Activated CD4-positive, alpha-beta T cell treated with anti-CD3 and anti-CD28 coated beads for 36 hours (primary cell): ENCODE measurements at places on chromosomes 1 and 21. TPM values are rescaled to one million over a fixed set of nuclear protein-coding genes. Genes with fewer than 3 reads are reported as not detected.

DNA sequence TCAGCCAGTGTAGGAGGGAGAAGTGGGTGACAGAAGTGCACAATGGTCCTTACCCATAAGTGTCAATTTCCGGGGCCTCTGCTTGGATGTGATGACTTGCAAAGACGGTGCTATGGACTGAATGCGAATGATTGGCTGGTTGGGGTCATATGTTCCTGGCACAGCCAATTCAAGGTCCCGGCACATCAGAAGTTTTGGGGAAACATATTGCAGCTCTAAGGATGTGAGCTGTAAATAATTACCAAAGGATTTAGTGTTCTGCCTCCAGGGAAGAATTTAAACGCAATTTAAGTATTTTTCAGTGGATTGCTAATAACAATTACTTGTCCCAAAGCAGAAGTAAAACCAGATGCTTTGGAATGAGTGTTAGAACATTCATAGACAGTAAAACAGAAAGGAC, 26.9 kb upstream of the EXOSC10 start:
- peaks cover 38% of the 10 kb centered on the region for H3K36me3 ChIP-seq
- H3K4me3 ChIP-seq = no peak overlapping the region
- no peak for DNase-seq

DENND2D gene
- total RNA-seq = 190 TPM

ZYG11B gene
- 14.3 TPM for total RNA-seq

MAP10 gene
- 1.5 TPM for total RNA-seq

LCE2A gene
- total RNA-seq = not detected

DNA sequence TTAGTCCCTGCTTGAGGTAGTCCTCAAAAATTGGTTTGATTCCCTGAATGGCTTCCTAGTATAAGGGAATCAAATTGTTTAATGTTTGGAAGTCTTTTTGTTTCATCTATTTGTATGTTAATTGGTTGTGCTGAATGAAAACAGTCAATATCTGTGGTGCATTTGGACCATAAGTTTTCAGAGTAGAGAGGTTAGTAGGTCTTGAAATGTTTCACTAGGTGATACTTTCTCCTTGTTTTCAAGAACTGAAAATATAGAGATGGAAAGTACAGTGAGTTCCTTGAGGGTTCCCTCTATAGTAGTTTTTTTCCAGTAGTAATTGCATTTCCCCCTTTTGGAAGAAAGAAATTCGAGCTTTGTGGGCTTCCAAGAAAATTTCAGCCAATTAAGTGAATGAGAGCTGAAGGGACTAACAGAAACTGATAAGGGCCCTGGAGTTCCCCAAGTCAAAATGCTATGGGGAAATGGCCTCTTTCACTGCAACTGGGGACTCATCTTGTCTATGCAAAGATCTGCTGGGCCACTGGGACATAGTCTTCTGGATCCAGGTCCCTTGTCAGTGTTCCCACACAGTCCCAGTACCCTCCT, 18.6 kb upstream of the CEP350 start:
- no peak for DNase-seq
- H3K27me3 ChIP-seq = peaks cover 2% of the 10 kb centered on the region
- no peak overlapping the region for H3K4me3 ChIP-seq
- no peaks in the 10 kb centered on the region for H3K4me1 ChIP-seq

- no peak for DNase-seq
- no peaks in the 10 kb centered on the region for H3K4me1 ChIP-seq
- no peaks in the 10 kb centered on the region for H3K36me3 ChIP-seq
- H3K4me3 ChIP-seq = no peak overlapping the region
Measured at GRCh38 chr21:16792101-16792500, 720.7 kb upstream of the CXADR start.

RHEX gene
- not detected for total RNA-seq

GRCh38 chr1:2237773-2238172, 9.7 kb downstream of the SKI start:
- peak overlapping the region; percentile 82 for H3K27ac ChIP-seq
- peaks cover 87% of the 10 kb centered on the region for H3K4me1 ChIP-seq
- peak; percentile 36 for DNase-seq
- H3K36me3 ChIP-seq = peaks cover 24% of the 10 kb centered on the region
- H3K4me3 ChIP-seq = peak overlapping the region; percentile 39

C8B gene
- not detected for total RNA-seq

CLCA1 gene
- total RNA-seq = not detected

GRCh38 chr1:3492545-3493246, 38.2 kb downstream of the ARHGEF16 start:
- no peak overlapping the region for H3K4me3 ChIP-seq
- no peak for DNase-seq
- peaks cover 3% of the 10 kb centered on the region for H3K4me1 ChIP-seq
- H3K27ac ChIP-seq = no peak overlapping the region

LYSMD1 gene
- 5.1 TPM for total RNA-seq

TSNAX gene
- total RNA-seq = 46.7 TPM

DNA sequence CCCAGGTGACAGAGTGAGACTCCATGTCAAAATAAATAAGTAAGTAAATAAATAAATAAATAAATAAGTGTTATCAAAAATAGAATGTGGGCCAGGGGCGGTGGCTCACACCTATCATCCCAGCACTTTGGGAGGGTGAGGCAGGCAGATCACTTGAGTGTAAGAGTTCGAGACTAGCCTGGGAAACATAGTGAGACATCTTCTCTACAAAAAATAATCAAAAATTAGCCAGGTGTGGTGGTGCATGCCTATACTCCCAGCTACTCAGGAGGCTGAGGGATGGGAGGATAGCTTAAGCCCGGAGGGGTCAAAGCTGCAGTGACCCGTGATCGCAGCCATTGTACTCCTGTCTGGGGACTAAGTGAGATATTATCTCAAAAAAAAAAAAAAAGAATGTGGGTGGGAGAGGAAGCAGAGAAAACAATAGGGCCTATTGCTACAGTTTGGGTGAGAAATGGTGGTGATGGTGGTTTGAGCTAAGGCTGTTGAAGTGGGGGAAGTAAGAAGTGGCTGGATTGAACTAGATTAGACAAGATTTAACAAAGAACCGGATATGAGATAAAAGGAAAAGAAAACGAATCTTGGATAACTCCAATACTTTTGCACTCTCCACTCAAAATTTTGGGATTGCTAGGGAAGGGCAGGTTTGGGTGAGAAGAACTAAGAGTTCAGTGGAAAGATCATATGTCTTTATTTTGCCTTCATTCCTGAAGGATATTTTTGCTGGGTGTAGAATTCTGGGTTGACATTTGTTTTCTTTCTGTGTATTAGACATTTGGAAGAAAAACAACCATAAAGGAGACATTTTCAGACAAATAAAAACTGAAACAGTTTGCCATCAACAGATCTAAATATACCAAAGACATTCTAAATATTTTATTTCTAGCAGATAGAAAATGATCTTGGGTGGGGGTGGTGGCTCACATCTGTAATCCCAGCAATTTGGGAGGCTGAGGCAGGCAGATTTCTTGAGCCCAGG, 57.1 kb upstream of the SPOCD1 start:
- H3K27me3 ChIP-seq = no peaks in the 10 kb centered on the region
- peak overlapping the region; percentile 48 for H3K27ac ChIP-seq
- no peak overlapping the region for H3K4me3 ChIP-seq
- no peak for DNase-seq
- H3K4me1 ChIP-seq = peaks cover 22% of the 10 kb centered on the region

DNA sequence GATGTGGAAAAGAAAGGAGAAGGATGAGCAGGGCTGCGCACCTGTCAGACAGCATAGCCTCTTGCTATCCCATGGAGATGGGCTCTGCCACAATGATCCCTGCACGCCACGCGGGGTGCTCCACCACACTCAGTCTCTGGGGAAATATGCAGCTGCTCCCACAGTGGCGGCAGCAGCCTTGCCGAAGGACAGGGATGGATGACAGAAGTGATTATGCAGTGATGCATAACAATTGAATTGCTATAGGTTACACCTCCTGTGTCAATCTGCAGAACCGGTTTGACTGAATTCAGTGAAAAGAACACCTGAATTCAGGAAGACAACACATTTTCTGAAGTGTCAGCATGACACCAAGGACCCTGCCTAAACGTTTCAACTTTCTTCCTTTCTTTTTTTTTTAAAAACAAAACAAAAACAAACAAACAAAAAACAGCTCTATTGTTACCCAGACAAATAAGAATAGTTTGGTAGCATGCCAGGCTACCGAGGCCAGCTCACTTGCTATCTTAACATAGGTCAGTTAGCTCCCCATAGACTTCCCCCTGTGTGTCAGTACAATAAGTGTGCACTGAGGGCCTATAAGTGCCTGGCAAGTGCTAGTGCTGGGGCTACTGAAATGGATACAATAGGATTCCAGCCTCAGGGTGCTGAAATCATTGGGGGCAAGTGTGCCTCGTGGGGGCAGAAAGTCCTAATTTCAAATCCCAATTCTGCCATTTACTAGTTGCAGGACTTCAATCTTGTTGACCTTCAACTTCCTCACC, 127.6 kb upstream of the LMO4 start:
- H3K27me3 ChIP-seq = peaks cover 39% of the 10 kb centered on the region
- no peak overlapping the region for H3K4me3 ChIP-seq
- H3K27ac ChIP-seq = no peak overlapping the region
- no peak for DNase-seq
- H3K4me1 ChIP-seq = peaks cover 7% of the 10 kb centered on the region

LRRC7 gene
- not detected for total RNA-seq

DNA sequence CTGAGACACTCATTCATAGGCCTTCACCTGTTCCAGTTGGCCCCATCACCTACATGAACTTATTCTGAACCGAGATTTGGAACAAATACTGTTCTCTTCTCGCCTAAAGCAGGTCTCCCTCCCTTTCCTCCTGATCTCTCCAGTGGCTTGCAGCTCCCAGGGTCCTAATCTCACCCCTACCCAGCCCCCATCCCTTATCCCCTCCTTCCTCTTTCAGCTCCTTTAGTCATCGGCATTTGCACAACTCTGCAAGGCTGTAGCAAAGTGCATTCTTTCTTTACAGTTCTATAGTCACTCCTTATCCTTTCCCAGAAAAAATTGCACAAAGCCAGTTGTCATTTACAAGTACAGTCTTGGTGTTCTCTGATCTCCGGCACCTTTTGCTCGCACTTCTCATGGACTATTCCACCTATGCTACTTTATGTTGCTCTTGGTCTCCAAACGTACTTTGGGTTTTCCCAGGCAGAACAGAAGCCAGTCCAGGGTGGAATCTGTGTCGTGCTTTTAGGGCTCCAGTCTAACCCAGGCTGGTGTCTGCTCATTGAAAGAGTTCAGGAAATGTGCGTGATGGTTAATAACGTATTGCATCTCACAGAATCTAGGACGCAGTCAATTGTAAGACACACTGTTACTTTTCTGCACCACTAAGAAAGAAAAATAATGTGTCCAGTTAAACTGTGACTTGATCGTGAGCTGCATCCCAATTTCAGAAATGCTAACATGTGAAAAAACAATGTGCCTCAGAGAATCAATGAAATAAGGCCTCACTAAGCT, 965 bp downstream of the ABCA4 start:
- H3K27ac ChIP-seq = no peak overlapping the region
- no peaks in the 10 kb centered on the region for H3K4me1 ChIP-seq
- no peaks in the 10 kb centered on the region for H3K27me3 ChIP-seq
- H3K4me3 ChIP-seq = no peak overlapping the region

LCE1D gene
- total RNA-seq = not detected

GRCh38 chr1:81664341-81664740, 136.4 kb upstream of the ADGRL2 start:
- no peaks in the 10 kb centered on the region for H3K36me3 ChIP-seq
- H3K4me1 ChIP-seq = no peaks in the 10 kb centered on the region
- no peak for DNase-seq
- H3K4me3 ChIP-seq = no peak overlapping the region

GRCh38 chr1:8966606-8967005, 20.9 kb downstream of the CA6 start:
- H3K4me3 ChIP-seq = no peak overlapping the region
- no peaks in the 10 kb centered on the region for H3K36me3 ChIP-seq
- H3K27ac ChIP-seq = no peak overlapping the region
- no peaks in the 10 kb centered on the region for H3K27me3 ChIP-seq

GRCh38 chr1:111989531-111990025, at the start of gene KCND3:
KCND3 (minus strand) TSS chr1:111989668.
- DNase-seq = peak; percentile 52
- H3K4me3 ChIP-seq = peak within 1 kb of the TSS; percentile 49
- peaks cover 11% of the 10 kb centered on the region for H3K4me1 ChIP-seq

DNA sequence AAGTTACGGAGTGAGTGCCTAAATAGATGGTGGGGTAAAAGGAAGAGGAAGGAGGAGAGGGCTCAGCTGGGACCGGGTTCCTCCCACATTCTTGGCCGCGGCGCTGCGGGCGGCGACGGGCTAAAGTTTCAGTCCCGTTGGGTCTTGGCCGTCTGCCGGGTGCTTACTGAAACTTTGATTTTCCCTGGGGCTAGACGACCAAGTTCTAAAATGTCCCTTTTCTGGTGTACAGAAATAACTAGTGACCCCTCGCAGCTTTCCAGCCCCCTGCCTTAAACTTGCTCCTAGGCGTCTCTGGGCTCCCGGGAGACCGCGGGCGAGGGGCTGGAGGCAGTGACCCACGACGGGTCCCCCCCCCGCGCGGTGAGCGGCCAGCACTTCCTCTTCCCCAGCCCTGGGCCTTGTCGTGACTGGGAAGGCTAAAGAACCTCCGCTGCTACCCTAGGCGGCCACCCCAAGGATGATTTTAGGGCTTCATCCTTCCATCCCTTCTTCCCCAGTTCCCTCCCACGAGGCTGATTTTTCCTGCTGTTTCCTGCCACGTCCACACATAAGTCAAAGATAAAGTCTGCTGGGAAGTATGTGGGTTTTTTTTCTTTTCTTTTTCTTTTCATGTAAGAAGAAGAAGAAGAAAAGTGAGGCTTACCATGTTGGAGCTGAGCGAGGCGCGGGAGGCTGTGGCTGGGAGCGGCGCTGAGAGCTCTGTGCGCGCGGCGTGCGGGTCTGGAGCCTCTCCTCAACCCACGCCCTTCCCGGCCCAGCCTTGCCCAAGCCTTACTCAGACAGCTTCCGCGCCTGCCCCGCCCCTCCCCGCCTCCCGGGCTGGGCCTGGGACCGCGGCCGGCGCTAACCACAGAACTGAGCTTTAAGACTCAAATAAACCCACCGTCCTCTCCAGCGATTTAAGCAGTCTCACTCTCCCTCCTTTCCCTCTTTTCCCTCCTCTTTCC, at the start of gene S100A11:
Gene S100A11 (minus strand): TSS at position 738 of the 950 bp plus-strand sequence. CDS start 89 bp downstream, at position 649.
- H3K27ac ChIP-seq = peak within 1 kb of the TSS; percentile 90
- peaks cover 44% of the 10 kb centered on the region for H3K36me3 ChIP-seq

- H3K27me3 ChIP-seq = no peaks in the 10 kb centered on the region
- peak; percentile 47 for DNase-seq
- H3K27ac ChIP-seq = peak overlapping the region; percentile 90
- H3K4me1 ChIP-seq = peaks cover 51% of the 10 kb centered on the region
- no peak overlapping the region for H3K4me3 ChIP-seq
- H3K36me3 ChIP-seq = peaks cover 32% of the 10 kb centered on the region
Measured at GRCh38 chr1:32263744-32264143, 12.7 kb downstream of the LCK start.

TMEM81 gene
- total RNA-seq = 2.8 TPM

C1orf53 gene
- total RNA-seq = not detected

GRCh38 chr1:56845343-56845742, 9.3 kb upstream of the C8A start:
- H3K27ac ChIP-seq = no peak overlapping the region
- H3K4me3 ChIP-seq = no peak overlapping the region
- peaks cover 14% of the 10 kb centered on the region for H3K27me3 ChIP-seq
- DNase-seq = no peak
- no peaks in the 10 kb centered on the region for H3K4me1 ChIP-seq
